CD4-positive, alpha-beta T cell treated with Interleukin-15 for 4 hours (primary cell): ENCODE measurements at places on chromosomes 4 and X.

- DNase-seq: no peak
These were observed 6.9 kb upstream of the BBS7 start for GRCh38 chr4:121877041-121877773.

DNA sequence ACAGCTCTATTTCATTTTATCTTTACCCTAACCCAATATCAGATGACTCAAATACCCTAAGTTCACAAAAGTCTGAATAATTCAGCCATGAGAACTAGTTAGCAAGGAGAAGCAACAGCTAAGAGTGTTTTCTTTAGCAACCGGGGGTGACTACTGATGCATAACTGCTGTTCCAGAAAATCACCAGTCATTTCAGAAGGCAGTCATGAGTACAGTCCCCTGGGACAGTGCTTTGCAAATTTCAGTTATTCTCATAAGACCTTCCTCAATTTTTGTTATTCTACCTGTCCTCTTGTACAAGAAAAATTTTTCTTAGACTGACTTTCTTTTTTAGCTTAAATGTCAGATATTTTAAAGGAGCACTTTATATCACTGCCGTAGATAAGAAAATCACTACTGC is 16.4 kb downstream of the BANK1 start:
- no peak for DNase-seq

GRCh38 chrX:39720945-39721344 is 376.8 kb downstream of the BCOR start:
- no peak for DNase-seq

DNA sequence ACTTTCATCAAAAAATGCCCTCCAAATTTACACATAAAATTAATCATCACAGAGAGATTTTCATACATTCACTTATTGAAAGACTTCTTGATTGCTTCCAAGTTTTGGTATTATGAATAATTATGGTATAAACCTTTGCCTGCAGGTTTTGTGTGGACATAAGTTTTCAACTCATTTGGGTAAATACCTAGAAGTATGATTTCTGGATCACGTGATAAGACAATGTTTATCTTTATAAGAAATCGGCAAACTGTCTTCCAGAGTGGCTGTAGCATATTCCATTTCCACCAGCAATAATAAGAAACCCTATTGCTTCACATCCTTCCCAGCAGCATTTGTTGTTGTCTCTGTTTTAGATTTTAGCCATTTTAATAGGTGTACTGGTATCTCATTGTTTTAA is 1507.0 kb upstream of the IGFBP7 start:
- no peak for DNase-seq

DNA sequence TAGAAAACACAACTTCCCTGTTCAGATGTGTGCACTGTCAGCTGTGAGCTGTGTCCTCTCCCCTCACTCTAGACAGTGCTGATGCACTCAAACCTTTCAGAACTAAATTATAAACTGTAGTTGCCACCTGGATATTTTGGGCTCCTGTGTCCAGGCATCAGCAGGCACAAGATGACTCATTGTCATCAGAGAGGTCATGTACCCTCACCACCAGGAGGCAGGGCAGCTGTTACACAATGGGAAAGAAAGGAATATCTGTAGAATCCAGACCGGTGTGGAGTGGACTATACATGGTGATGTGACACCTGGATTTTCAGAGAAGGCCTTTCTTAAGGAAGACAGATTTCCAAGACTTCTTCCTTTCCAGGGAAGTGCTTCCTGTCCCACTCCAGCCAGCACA is 854.4 kb upstream of the AGA start:
- no peak for DNase-seq

GRCh38 chr4:76341063-76341462 is 34.5 kb downstream of the STBD1 start:
- no peak for DNase-seq

DNA sequence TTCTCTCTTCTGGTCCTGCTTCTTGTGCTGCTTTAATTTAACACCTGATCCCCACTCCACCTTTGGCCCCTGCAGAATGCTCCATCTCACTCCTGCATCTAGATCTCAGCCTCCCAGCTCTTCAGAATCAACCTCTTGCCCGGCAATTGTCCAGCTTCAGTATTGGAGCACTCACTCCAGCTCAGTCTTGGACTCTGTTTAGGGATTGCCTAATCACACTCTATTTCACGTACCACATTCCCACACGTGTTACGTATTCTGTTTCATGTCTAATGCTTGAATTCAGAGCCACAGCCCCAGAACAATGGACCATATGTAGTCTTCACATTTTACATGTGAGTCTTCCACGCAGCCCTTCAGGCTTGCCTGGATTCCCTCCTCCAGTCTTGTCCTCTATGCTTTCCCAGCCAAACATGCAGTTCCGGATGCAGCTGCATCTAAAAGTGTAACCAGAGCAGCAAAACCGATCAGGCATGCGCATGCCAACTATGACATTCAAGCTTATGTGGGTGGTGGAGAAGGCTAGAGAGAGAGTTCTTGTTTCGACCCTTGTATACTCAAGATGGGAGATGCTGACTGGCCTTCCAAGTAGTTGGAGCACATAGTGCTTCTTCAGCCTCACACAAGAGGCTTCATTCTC is 105.2 kb upstream of the FAM9A start:
- DNase-seq: no peak

DNA sequence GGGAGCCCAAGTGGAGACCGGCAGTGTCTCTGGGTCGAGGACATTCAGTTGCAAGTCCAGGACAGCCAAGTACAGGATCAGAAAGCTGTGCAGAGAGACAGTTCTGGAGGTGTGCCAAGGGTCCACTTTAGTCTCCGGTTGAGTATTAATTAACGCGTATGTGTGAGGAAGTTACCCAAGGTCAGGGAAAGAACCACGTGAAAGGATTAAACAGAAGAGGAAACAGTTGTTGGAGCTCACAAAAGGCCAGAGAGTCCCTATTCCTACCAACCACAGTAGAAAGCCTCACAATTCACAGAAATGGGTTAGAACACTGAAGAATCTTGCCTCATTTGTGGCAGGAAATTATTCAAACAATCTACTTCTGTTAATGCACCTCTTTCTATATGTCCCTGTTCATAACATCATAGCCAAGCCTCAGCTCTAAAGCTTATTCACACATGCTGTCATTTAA is 17.9 kb upstream of the NSUN7 start:
- DNase-seq: no peak

DNA sequence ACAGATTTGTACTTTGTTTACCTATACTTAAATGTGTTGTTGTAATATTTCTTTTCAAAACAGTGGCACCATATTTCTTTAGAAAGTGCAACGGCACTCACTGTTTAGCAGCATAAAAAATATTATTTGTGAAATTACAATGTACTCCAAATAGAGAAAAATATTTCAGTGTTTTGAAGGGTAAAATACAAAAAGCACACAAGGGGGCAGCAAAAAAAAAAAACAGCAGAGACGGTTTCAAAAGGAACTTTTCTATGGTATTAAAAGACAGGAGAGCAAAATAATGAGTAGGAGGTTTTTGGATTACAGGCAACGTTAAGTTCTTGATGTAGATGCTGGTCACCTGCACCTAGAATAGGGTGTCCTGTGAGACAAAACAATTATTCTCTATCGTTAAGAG is 2.0 kb downstream of the NUDT11 start:
- no peak for DNase-seq

DNA sequence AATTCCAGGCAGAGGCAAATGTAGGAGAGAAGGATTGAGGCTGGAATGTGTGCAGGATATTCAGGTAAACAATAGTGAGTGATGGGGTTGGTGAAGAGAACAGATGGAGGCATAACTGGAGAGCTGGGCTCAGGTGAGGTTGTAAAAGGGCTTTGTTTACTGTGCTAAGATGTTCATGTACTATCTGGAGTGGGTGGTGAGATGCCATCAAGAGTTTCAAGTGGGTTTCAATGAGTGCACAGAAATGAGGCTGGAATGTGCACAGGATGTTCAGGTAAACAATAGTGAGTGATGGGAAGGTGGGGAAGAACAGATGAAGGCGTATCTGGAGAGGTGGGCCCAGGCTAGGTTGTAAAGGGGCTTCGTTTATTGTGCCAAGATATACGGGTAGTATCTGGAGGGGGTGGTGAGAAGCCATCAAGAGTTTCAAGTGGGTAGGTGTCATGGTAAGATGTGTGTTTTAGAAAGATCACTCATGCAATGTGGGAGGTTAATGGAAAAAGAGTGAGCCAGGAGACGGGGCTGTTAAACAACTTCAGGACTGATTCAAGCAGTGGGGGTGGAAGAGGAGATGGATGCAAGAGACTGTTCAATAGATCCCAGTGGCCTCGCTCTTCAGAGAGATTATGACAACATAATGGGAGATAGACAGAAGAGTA is 25.4 kb upstream of the NMU start:
- no peak for DNase-seq

GRCh38 chrX:1072637-1073377 is 139.6 kb downstream of the CRLF2 start:
- no peak for DNase-seq

DNA sequence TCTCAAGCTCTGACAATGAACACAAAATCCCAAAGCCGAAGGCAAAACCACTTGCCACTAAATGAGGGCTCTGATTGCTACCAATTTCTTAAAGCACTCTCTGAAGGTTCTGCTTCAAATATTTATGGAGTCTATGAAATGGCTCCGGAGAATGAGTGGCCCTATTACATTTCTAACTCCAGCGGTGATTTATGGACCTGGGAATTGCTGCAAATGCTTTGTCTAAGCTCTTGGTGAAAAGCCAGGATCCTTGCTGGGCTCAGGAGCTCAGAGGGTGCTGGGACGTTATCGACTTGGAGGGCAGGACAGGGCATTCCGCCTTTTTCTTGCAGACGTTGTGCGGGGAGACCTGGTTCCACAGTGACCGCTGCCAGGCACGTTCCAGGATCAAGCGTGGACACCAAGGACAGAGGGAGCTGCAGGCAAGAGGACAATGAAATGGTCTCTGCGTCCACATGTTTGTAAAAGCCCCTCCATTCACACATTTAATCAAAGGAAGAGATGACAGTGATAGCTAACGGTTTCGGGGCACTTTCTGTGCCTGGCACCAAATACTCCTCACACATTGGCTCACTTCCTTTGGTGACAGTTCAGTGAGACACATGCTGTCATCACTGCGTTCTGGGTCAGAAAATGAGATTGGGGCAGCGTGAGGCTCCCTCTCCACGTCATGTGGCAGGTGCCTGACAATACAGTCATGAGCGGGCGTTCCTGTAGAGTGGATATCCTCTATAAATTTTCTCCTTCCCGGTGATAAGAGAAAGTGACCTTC is 58.8 kb downstream of the C4orf50 start:
- DNase-seq: no peak

DNA sequence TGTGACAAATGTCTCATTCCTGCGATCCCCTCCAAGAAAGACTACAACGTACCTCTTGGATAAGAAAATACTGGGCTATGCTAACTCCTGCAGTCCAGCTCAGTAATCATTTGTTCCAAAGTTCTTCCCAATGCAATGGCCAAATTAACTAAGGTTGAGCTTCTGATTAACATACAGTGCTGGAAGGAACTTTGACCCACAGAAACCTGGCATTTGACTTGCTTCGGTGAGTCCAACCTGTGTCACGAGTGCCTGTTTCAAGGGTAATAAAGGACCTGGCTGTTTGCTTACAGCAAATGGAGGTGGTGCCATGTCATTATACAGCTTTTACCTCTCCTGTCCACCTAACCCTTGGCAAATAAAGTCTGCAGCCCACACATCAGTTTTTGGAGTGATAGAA is 83.2 kb downstream of the RBM47 start:
- no peak for DNase-seq

- no peak for DNase-seq
These were observed 74.7 kb downstream of the GALNT7 start for GRCh38 chr4:173243321-173243720.

DNA sequence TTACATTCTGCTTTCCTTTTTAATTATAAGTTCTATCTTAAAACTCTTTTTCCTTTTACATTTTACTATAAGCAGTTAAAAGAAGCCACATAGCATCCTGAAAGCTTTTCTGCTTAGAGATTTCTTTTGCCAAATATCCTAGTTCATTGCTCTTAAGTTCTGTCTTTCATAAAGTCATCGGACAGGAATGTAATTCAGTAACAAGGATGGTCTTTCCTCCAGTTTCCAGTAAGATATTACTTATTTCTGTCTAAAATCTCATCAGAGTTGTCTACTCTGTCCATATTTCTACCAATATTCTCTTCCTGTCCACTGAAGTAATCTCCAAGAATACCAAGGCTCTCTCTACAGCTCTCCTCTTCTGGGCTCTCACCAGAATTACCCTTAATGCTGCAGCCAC is 37.5 kb upstream of the ADH1C start:
- no peak for DNase-seq

DNA sequence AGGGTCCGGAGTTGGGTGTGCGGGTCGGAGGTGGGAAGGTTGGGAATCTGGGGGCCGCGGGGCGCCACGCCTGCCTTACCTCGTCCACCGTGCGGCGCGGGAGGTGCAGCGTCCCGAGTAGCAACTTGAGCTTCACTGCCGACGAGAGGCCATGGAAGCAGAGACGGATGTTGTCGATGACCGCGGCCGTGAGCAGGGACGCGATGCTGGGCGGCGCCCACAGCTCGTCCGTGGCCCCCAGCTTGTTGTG is 178 bp downstream of the NELFA start:
- DNase-seq: no peak

- DNase-seq: no peak
These were observed 109.4 kb upstream of the CBLL2 start for GRCh38 chrX:22163326-22163725.

DNA sequence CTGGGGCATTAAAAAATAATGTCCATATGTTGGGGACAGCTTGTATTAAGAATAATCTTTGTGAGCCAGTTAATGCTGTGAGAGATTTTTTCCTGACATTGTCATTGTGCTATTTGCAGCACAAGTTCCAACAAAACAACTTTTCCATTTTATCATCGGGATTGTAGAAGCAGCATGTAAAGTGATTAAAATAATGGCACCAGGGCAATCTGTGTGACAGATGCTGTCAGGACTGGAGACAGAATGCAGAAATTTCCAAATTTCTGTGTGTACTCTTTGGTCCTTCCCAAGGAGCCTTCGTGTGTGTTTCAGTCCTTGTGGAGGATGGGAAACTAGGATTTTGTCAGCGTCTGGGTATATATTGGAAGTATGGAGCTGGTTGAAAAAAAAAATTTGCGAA is 101.5 kb upstream of the LIMCH1 start:
- DNase-seq: no peak

GRCh38 chr4:33171873-33172525 is 2451.8 kb downstream of the PCDH7 start:
- no peak for DNase-seq

- DNase-seq: no peak
These were observed 38.9 kb upstream of the CLCN4 start for GRCh38 chrX:10117864-10118377.

DNA sequence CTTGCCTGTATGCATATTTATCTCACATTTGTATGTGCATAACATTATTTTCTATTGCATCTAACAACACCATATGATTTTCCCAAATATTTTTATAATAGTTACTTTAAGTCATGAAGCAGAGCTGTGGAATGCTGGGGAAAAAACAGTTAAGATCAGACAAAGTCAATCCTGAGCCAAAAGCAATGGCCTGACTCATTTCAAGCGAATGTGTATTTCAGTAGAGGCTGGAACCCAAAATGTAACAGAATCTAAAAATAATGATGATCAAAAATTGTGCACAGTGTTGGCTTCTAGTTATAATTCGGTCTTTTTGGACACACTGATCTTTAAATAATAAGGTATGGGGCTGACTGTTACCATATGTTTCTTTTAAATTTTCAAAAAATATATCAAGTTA is 516.2 kb upstream of the ADGRL3 start:
- DNase-seq: no peak

- DNase-seq: no peak
These were observed 107.4 kb upstream of the STOX2 start for GRCh38 chr4:183797445-183798300.

- no peak for DNase-seq
These were observed 156.9 kb upstream of the BMP3 start for GRCh38 chr4:80873571-80873970.

GRCh38 chr4:5460106-5460801 is 248.1 kb downstream of the EVC2 start:
- DNase-seq: no peak
